Ovary (tissue), 10 donors: ENCODE measurements at places on chromosomes 7 and 10. TPM values are rescaled to one million over a fixed set of nuclear protein-coding genes. Genes with fewer than 3 reads are reported as not detected.

GRCh38 chr7:20267482-20267881, 50.3 kb upstream of the MACC1 start:
- no peak for DNase-seq
- no peak overlapping the region for H3K4me3 ChIP-seq
- no peaks in the 10 kb centered on the region for H3K27me3 ChIP-seq
- no peaks in the 10 kb centered on the region for H3K36me3 ChIP-seq
- H3K27ac ChIP-seq, result no peak overlapping the region

DNA sequence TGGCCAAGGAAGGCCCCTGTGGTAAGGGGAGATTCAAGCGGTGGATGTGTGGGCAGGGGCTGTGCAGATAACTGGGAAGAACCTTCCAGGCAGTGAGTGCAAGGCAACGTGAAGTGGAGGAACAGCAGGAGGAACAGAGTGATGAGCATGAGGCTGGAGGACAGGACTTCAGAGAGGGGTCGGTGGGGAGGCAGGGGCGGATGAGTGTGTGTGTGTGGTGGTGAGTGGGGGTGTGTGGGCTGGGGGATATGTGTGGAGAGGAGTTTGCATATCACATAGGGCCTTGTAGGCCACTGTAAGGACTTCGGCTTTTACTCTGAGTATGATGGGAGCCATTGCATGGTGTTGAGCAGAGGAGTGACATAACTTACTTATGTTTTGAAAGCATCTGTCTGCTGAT, 73.8 kb downstream of the SYPL1 start:
- H3K36me3 ChIP-seq, result no peaks in the 10 kb centered on the region
- DNase-seq, result no peak
- peaks cover 16% of the 10 kb centered on the region for H3K4me1 ChIP-seq
- H3K27ac ChIP-seq, result no peak overlapping the region
- no peaks in the 10 kb centered on the region for H3K27me3 ChIP-seq

ZRANB1 gene
- total RNA-seq, result 28.9 TPM

LOXL4 gene
- total RNA-seq, result 5.1 TPM

MYOF gene
- total RNA-seq, result 34.4 TPM

GRCh38 chr7:45001138-45001694, 1.2 kb downstream of the CCM2 start:
- H3K4me1 ChIP-seq, result peaks cover 3% of the 10 kb centered on the region
- H3K36me3 ChIP-seq, result no peaks in the 10 kb centered on the region
- H3K27ac ChIP-seq, result no peak overlapping the region
- peak overlapping the region; percentile 84 for H3K4me3 ChIP-seq

DNA sequence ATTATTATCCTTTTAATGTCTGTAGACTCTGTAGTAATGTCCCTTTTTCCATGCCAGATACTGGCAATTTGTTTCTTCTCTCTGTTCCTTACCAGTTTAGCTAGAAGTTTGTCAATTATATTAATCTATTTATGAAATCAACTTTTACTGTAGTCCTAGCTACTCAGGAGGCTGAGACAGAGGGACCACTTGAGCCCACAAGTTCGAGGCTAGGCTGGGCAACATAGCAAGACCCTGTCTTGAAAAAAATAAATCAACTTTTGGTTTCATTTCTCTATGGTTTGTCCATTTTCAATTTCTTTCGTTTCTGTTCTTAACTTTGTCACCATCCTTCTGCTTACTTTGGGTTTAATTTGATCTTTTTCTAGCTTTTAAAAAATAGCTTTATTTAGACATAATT, 42.5 kb upstream of the PLA2G12B start:
- no peaks in the 10 kb centered on the region for H3K27me3 ChIP-seq
- H3K4me1 ChIP-seq, result no peaks in the 10 kb centered on the region
- H3K27ac ChIP-seq, result no peak overlapping the region

LIPF gene
- total RNA-seq, result not detected

DNA sequence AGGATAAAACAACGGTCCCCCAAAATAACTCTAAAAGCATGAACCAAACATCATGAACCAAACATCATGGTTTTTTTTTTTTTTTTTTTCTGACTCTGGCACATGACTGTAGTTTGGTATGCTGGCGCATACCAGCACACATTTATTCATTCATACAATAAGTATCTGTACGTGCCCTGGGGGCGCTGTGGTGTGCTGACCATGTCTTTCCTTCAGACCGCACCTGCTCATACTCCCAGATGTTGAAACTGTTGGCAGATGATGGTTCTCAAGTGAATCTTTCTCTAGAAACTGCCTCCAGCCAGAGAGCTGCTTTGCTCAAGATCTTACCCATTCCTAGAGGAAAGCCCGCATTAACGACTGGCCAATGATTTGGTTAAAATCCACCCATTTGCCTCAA, 114.7 kb upstream of the ANKRD30A start:
- no peaks in the 10 kb centered on the region for H3K36me3 ChIP-seq
- H3K4me3 ChIP-seq, result no peak overlapping the region
- H3K4me1 ChIP-seq, result no peaks in the 10 kb centered on the region
- DNase-seq, result no peak
- H3K27ac ChIP-seq, result no peak overlapping the region

IFIT1 gene
- 20.4 TPM for total RNA-seq

- H3K36me3 ChIP-seq, result no peaks in the 10 kb centered on the region
- no peak overlapping the region for H3K27ac ChIP-seq
- DNase-seq, result no peak
- no peaks in the 10 kb centered on the region for H3K27me3 ChIP-seq
- H3K4me1 ChIP-seq, result no peaks in the 10 kb centered on the region
- no peak overlapping the region for H3K4me3 ChIP-seq
Observed at GRCh38 chr7:2501947-2502646, 17.5 kb upstream of the LFNG start.

CYP2C9 gene
- 2.3 TPM for total RNA-seq

GRCh38 chr7:12222889-12223579, 11.9 kb downstream of the TMEM106B start:
- no peaks in the 10 kb centered on the region for H3K27me3 ChIP-seq
- H3K36me3 ChIP-seq, result no peaks in the 10 kb centered on the region
- H3K4me1 ChIP-seq, result peaks cover 2% of the 10 kb centered on the region
- DNase-seq, result no peak

GRCh38 chr10:91220954-91221675, 652 bp downstream of the PCGF5 start:
- peak overlapping the region; percentile 81 for H3K27ac ChIP-seq
- H3K4me3 ChIP-seq, result peak overlapping the region; percentile 93
- no peaks in the 10 kb centered on the region for H3K36me3 ChIP-seq

- H3K27me3 ChIP-seq, result no peaks in the 10 kb centered on the region
- no peaks in the 10 kb centered on the region for H3K4me1 ChIP-seq
- no peaks in the 10 kb centered on the region for H3K36me3 ChIP-seq
- H3K4me3 ChIP-seq, result no peak overlapping the region
- no peak overlapping the region for H3K27ac ChIP-seq
- no peak for DNase-seq
Observed at GRCh38 chr7:11709196-11709595, 122.8 kb downstream of the THSD7A start.

- H3K4me3 ChIP-seq, result no peak overlapping the region
- H3K27ac ChIP-seq, result peak overlapping the region; percentile 72
- no peaks in the 10 kb centered on the region for H3K36me3 ChIP-seq
- peak; percentile 90 for DNase-seq
- H3K27me3 ChIP-seq, result no peaks in the 10 kb centered on the region
Observed at GRCh38 chr10:131452926-131453720, 141.6 kb upstream of the TCERG1L start.

GRCh38 chr10:14684354-14684753, 90.3 kb downstream of the FAM107B start:
- no peaks in the 10 kb centered on the region for H3K36me3 ChIP-seq
- H3K4me1 ChIP-seq, result no peaks in the 10 kb centered on the region
- DNase-seq, result no peak
- no peak overlapping the region for H3K4me3 ChIP-seq

DNA sequence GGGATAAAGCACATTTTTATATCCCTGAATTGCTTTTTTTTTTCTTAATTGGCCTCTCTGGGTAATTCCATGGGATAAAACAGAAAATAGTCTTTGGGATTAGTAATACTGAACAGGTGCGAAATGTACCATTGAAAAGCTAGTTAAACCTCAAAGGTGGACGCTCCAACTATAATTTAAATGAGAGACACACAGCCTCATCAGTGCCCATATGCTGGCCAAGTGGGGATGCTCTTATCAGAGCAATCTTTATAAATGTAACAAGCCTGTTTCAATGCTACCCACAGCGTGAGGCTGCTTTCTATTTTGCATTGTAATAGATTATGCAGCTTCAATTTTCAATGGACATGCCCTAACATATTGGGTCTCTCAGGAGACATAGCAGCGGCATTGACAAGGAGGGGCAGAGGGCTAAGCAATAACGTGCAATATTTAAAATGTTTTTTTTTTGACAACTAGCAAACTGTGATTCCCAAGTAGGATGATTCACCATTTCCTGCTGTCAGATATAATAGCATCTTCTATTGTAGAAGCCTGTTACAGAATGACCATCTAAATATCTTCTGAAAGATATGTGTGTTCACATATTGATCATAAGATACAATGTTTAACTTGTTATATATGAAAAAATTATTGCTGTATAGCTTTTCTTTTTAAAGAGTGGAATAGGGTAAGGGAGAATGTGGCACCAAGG, 91.3 kb upstream of the BET1 start:
- no peaks in the 10 kb centered on the region for H3K27me3 ChIP-seq
- H3K36me3 ChIP-seq, result no peaks in the 10 kb centered on the region
- DNase-seq, result no peak
- H3K4me1 ChIP-seq, result no peaks in the 10 kb centered on the region
- H3K27ac ChIP-seq, result no peak overlapping the region
- no peak overlapping the region for H3K4me3 ChIP-seq

OPN4 gene
- not detected for total RNA-seq

ZNF804B gene
- total RNA-seq, result not detected

GRCh38 chr10:110893559-110894179, 21.9 kb downstream of the PDCD4 start:
- no peaks in the 10 kb centered on the region for H3K36me3 ChIP-seq
- no peaks in the 10 kb centered on the region for H3K27me3 ChIP-seq
- H3K27ac ChIP-seq, result no peak overlapping the region
- H3K4me1 ChIP-seq, result no peaks in the 10 kb centered on the region
- no peak for DNase-seq

GRCh38 chr7:70316745-70317144, 718.5 kb downstream of the AUTS2 start:
- no peaks in the 10 kb centered on the region for H3K36me3 ChIP-seq
- DNase-seq, result no peak
- no peak overlapping the region for H3K27ac ChIP-seq

CPEB3 gene
- 4.8 TPM for total RNA-seq

CALHM3 gene
- not detected for total RNA-seq

DNA sequence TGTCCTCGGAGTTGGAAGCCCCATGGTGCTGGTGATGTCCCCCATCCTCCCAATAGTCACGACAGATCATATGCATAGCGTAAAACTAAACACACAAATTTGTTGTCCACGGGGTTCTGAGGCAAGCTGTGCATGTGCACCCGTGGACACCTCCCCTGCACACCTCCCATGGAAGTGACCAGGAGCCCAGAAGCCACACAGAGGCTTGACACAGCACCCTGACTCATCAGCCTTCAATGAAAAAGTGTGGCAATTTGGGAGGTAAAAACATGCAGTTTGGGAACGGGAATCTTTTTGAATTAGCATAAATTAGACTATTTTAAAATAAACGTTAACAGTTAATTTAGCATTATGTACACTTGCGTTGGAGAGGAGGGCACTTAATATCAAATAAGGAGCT, 89.2 kb upstream of the NPS start:
- no peaks in the 10 kb centered on the region for H3K4me1 ChIP-seq
- no peak overlapping the region for H3K27ac ChIP-seq
- H3K4me3 ChIP-seq, result no peak overlapping the region
- no peaks in the 10 kb centered on the region for H3K27me3 ChIP-seq
- DNase-seq, result no peak

DNA sequence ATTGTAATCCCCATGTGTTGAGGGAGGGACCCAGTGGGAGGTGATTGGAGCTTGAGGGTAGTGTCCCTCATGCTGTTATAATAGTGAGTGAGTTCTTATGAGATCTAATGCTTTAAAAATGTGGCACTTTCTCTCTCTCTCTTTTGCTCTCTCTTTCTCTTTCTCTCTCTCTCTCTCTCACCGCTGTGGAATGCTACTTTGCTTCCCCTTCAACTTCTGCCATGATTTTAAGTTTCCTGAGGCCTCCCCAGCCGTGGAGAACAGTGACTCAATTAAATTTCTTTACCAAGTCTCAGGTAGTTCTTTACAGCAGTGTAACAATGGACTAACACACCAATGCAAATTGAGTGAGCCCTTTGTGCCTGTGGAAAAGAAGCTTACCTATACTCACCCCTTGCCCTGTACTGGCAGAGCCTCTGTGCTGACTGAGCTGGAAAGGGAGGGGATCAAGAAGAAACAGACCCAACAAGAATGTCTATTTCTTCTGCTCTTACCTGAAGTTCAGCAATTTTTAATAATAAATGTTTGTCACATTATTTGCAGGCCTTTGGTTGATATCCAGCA, 642.5 kb upstream of the KCND2 start:
- H3K27ac ChIP-seq, result no peak overlapping the region
- H3K27me3 ChIP-seq, result no peaks in the 10 kb centered on the region
- DNase-seq, result no peak
- no peaks in the 10 kb centered on the region for H3K36me3 ChIP-seq

DNA sequence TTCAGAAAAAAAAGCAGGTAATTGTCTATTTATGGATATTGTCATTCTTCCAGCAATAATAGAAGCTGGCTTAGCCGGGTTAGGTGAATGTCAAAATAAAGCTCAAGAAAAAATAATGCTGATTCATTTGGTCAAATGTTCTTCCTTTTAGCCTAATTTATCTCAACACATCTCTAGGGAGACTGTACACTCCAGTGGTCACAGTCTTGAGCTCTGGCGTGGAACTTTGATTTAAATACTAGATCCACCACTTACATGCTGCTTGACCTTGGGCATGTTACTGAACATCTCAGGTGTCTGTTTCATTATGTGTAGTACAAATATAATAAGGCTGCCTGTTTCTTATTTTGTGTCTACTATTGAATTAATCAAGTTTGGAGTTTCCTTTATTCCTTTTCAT, 22.0 kb downstream of the PRTFDC1 start:
- no peak overlapping the region for H3K4me3 ChIP-seq
- no peaks in the 10 kb centered on the region for H3K27me3 ChIP-seq
- DNase-seq, result no peak
- no peaks in the 10 kb centered on the region for H3K36me3 ChIP-seq
- no peak overlapping the region for H3K27ac ChIP-seq
- peaks cover 5% of the 10 kb centered on the region for H3K4me1 ChIP-seq

GRCh38 chr7:70953796-70954195, 178.1 kb upstream of the GALNT17 start:
- H3K36me3 ChIP-seq, result no peaks in the 10 kb centered on the region
- no peak overlapping the region for H3K4me3 ChIP-seq
- no peak overlapping the region for H3K27ac ChIP-seq
- peaks cover 2% of the 10 kb centered on the region for H3K4me1 ChIP-seq
- H3K27me3 ChIP-seq, result no peaks in the 10 kb centered on the region
